ENCODE measurements at places on chromosomes 7 and 10.

DNA sequence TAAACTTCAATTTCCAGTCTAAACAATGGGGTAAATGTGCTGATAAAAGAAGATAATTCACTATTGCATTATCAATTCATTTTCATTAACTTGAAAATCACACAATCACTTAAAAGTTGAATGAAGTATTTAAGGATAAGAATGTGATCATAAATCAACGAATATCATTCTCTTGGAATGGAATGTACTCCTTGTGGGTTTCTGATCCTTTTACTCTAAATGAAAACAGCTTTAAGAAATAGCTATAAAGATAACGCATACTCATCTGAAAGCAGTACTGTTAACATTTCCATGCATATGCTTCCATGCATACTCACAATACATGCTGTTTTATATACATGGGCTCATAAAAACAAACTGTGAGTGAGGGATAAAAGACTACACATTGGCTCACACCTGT, 108.8 kb downstream of the ATE1 start:
- DNase-seq, result no peak

DNA sequence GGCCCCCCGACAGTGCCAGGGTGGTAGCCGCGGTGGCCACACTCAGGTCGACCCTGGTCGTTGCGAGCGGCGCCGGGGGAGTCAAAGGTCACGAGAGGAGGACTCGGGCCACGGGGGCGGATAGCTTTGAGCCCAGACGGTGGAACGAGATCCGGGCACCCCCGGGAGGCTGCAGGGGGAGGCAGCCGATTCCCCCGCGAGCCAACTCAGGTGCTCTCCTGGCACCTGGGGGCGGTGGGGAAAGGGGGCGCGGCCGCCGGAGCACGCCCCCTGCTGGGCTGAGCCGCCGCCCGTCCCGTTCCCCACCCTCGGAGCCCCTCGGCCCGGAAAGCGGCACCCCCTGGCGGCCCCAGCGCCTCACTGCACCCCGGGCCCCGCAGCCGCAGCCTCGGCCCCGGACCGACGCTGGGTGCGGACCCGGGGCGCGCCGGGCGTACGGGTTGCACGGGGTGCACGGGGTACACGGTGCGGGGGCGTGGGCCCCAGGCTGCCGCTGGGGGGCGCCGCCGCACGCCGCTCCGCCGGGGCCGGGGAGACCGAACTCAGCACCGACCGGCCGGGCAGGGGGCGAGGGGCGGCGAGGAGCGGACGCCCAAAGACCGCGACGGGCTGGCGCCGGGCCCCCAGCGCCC, 521 bp upstream of the NYAP1 start:
- DNase-seq, result peak; percentile 87

- DNase-seq, result no peak
Measured at GRCh38 chr10:55232553-55232952, 431.5 kb upstream of the PCDH15 start.

DNA sequence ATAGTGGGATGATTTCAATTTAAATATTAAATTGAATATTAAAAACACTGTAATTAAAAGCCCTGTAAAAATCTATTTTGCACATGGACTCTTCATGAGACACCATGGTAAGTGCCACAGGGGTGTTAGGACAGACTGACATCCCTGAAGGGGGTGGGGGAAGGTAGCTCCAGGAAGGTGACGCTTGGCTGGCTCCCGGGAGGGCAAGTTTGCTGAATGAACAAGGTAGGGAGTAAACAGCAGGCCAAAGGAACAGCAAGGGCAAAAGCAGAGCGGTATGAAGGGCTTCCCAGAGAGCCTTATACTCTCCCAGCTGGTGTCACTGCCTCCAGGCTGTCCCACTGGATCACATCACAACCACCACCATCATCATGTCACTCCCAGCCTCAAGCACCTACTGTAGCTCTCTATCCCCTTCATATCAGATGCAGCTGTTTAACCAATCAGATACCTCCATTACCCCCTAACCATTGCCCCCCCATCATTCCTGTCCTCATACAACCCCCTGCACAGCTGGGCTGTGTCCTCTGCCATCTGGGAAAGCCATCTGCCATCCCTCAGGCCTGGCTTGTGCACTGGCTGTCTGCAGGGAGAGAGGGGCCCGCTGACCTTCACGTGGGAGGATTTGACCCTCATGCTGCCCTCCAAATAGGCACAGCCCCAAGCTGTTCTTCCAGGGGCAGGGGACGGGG, 19.5 kb downstream of the HSPA12A start:
- DNase-seq, result no peak

- DNase-seq, result no peak
Measured at GRCh38 chr10:1171586-1171985, 115.4 kb downstream of the WDR37 start.

GRCh38 chr10:60125895-60126294, 219.5 kb upstream of the CCDC6 start:
- DNase-seq, result no peak

DNA sequence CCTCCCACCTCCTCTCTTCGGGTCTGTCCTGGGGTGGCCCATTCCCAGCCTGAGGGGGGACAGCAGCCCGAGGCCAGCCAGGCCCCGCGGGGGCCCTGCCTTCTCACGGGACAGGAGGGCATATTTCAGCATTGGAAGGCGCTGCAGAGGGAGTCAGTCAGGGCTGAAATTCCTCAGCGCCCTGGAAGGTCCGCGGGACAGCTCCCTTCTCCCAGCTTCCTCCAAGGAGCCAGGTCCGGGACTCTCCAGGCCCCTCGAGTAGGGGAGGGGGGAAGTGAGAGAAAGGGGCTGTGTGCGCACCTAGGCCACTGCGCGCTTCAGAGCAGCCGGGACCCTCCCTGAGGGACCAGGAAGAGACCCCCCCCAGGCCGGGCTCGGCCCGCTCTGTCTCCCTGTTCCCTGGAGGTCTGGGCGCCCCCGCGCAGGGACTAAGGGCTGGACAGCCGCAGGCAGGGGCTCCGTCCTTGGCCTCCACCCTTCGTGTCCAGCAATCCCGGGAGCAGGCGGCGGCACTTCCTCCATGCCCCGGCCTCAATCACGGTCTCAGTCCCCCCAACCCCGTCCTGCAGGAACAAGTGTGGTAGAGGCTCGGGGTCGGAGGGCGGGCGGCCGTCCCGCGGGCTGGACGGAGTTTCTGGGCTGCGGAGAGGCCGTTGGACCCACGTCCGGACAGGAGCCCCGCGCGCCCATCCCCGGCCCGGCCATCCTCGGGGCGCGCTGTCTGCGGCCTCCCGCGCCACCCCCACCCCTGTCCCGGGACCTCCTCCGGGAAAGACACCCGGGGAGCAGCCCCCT, 6.0 kb upstream of the ELFN1 start:
- no peak for DNase-seq

DNA sequence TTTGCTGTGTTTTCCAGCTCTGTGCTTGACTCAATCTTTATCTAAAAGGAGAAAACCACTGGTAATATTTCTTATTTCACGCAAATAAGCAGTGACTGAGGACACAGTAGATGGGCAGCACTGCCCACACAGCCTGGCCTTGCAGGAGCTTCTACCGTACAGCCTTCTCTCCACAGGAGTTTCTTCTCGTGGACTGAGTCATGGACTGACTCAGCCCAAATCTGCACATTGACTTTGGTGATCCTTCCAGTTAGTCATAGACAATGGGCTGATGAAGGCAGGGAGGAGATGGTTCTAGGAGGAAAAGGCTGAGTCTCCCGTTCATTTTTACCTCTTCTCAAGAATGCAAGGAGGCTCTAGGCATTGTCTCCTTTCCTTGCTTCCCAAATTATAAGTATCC, 200.7 kb downstream of the RAPGEF5 start:
- DNase-seq, result no peak

DNA sequence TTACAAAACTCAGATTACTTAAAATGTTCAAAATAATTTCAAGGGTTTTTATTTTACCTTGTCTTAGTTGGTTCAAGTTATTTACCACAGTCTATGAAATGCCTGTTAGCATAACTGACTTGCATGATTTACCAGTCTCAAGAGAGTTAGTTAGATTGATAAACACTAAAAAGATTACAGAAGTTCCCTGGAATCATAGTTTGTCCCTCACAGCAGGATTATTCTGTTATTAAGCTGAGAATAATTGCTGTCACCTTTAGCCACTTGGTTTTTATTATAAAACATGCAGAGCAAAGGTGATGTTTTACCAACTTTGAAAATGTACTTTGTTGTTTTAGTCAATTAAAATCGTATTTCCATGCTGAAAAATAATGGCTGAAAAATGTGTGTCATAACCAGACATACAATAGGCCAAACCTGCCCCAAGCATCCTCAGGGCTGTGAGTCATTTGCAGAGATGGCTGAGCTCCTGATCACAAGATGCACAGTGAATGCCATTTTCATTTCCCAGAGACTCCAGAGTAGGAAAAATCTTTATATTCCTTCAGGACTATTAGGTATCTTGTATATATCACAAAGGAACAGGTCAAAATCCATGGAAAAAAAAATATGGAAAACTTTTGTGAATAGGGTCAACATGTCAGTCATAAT, 87.8 kb upstream of the DKK1 start:
- DNase-seq, result no peak

GRCh38 chr10:62258926-62259325, 9.7 kb downstream of the RTKN2 start:
- no peak for DNase-seq

DNA sequence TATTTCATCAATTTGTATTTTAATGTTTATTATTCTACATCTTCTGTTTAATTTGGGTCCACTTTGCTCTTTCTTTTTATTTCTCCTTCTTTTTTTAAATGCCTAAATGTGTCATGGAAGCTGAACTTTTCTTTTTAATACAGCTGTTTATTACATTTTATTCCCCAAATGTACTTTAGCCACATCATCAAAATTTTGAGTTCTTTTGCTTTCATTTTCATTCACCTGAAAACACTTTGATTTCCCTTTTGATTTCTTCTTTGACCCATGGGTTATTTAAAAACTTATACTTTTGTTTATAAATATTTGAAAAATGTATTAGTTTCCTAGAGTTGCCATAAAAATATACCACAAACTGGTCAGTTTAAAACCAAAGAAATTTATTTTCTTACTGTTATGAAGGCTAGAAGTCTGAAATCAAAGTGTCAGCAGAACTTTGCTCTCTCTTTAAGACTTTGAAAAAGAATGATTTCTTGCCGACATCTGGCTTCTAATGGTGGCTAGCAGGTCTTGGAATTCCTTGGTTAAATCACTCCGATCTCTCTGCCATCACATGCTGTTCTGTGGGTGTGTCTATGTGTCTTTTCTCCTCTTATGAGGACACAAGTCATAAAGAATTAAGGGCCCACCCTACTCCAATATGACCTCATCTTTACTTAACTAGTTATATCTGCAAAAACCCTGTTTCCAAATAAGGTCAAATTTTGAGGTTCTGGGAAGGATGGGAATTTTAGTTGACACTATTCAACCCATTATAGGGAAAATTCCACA, 225.5 kb downstream of the ANKRD7 start:
- DNase-seq, result no peak

DNA sequence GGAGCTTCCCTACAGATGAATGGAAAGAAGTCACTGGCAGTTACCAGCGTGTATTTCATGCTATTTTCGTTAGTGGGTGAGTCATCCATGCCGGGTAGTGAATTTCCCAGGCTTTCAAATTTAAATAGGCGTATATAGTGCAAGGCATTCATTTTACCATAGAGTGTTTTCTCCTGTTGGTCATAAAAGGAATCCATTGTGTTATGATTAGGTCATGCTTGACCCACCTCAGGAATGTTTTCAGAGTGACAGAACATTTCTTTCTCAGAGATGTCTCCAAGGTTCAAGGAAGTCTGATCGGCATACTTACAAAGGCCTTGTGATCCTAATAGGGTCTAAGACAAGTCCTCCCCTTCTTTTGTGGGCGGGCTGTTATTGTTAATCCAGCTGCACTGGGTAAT, 110.7 kb downstream of the AKR1D1 start:
- no peak for DNase-seq

- DNase-seq, result no peak
Measured at GRCh38 chr7:106062521-106062931, 49.6 kb downstream of the SYPL1 start.

GRCh38 chr10:4250587-4250887, 465.5 kb upstream of the KLF6 start:
- DNase-seq, result no peak

DNA sequence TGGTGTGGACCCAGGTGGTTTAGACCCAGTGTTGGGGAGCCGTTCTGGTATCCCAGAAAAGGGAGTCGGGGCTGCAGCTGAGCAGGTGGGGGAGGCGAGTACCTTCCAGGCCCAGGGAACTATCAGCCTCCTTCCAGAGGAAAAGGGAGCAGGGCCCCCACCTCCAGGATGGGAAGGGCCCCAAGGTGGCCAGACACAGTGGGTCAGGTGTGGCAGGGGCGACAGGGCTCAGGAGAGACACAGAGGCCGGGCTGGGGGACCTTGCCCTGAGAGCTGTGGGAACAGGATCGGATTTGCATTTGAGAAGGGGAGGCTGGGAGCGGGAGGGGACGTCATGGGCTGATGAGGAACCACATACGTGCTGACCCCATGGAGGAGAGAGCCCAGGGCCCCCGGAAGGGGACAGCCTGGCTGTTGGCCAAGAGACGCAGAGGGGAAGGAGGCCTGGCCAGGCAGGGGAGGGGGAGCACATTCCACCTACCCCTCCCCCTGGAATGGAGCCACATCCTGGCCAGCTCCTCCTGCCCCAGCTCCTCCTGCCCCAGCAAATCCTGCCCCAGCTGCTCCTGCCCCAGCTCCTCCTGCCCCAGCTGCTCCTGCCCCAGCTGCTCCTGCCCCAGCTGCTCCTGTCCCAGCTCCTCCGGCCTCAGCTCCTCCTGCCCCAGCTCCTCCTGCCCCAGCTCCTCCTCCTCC, 9.7 kb upstream of the TTYH3 start:
- no peak for DNase-seq

DNA sequence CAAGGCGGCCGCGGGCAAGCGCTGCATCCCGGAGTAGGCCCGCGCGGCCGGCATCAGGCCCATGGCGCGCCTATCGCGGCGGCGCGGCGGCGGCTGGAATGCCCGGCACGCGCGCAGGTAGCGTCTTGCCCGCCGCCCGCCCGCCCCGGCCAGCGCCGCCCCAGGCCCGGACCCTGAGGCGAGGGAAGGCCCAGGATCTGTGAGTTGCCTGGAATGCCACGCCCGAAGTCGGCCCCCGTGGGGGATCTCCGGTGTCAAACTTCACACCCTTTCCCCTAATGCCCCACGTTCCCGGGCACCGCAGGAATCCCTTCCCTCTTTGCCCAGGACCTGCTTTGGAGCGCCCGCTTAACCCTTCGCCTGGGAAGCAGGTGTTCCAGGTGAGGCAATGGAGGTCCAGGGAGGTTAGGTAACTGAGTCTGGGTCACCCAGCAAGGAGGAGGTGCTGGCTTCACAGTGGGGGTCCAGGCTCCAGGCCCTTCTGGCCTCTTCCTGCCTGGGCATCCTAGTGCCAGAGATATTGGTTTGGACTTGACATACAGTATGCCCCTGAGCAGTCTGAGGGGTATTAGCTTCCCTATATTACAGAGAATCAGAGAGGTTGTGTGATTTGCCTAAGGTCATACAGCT, 138.1 kb downstream of the ARHGAP22 start:
- no peak for DNase-seq

- DNase-seq, result no peak
Measured at GRCh38 chr7:50621206-50621605, 56.0 kb upstream of the DDC start.

- DNase-seq, result no peak
Measured at GRCh38 chr7:96740130-96740529, 30.5 kb upstream of the SEM1 start.

- no peak for DNase-seq
Measured at GRCh38 chr7:100818366-100818765, 9.0 kb downstream of the EPHB4 start.

- DNase-seq, result no peak
Measured at GRCh38 chr10:71782221-71782916, 9.0 kb upstream of the VSIR start.

All from CD4-positive, alpha-beta T cell (primary cell).